Activated CD4-positive, alpha-beta memory T cell treated with anti-CD3 and anti-CD28 coated beads for 36 hours (primary cell): ENCODE measurements at places on chromosomes 5 and 9.

GRCh38 chr9:75797085-75797580 lies 93.3 kb upstream of the PCSK5 start:
- DNase-seq, result no peak

GRCh38 chr9:4850603-4851310 lies 58.0 kb downstream of the RCL1 start:
- no peak for DNase-seq

GRCh38 chr5:61496446-61496845 lies 164.4 kb downstream of the ZSWIM6 start:
- no peak for DNase-seq

- DNase-seq, result peak; percentile 19
Observed at GRCh38 chr9:96453625-96454024, 3.7 kb downstream of the HABP4 start.

- DNase-seq, result no peak
Observed at GRCh38 chr9:87950765-87951488, 23.4 kb downstream of the CDK20 start.

GRCh38 chr5:171478946-171479775 lies 59.7 kb downstream of the FGF18 start:
- DNase-seq, result no peak

GRCh38 chr5:1380011-1380817 lies 35.3 kb upstream of the CLPTM1L start:
- peak; percentile 64 for DNase-seq

GRCh38 chr9:125861405-125862058 lies 114.4 kb downstream of the PBX3 start:
- no peak for DNase-seq

GRCh38 chr5:73204332-73204731 lies 31.3 kb downstream of the TMEM174 start:
- no peak for DNase-seq

DNA sequence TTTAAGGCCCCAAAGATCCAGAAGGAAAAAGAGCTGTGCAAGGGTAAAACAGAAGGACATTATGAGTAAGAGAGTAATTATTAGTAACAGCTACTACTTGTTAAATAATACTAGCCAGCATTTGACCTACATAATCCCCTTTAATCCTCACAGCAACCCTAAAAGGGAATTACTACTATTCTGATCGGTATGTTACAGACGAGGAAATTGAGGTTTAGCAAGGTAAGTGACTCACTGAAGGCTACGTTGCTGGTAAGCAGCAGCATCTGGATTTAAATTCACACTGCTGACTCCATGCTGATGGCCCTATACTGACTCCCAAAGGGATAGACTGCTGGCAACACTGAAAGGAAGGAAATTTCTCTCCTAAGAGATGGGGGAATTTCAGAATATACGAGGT lies 3.7 kb upstream of the FSD1L start:
- no peak for DNase-seq

DNA sequence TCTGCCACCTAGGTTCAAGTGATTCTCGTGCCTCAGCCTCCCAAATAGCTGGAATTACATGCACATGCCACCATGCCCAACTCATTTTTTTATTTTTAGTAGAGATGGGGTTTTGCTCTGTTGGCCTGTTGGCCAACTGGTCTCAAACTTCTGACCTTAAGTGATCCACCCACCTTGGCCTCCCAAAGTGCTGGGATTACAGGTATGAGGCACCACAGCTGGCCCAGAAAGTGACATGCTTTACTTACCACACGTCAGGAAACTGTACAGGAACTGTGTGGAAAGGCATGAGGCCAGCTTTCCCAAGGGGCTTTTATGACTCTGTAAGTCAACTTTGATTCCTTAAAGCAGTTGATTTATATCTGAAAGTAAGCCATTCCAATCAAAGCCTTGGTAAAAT lies 25.0 kb downstream of the DNAJB5 start:
- no peak for DNase-seq

GRCh38 chr9:660227-660626 lies 181.3 kb upstream of the DMRT1 start:
- DNase-seq, result no peak

DNA sequence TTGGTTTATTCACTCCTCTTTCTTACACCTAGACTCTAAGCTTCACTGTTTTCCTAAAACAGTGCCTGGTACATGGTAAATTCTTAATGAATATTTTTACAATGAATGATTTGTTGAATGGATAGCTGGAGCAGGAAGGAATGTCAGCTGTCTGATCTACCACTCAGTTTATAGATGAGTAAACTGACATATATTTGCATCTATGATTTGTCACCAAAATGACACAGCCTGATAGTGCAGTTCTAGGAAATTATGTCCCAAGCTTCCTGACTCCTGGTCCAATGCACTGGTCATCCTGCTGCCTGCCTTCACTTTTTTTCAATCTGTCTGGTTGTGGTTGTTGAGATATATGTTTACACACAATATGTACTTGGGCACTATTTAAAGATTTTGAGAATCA lies 651.7 kb upstream of the WWC1 start:
- no peak for DNase-seq

GRCh38 chr9:81546489-81546888 lies 142.9 kb downstream of the TLE1 start:
- DNase-seq, result no peak

- DNase-seq, result no peak
Observed at GRCh38 chr5:106854922-106855321, 815.8 kb downstream of the EFNA5 start.

DNA sequence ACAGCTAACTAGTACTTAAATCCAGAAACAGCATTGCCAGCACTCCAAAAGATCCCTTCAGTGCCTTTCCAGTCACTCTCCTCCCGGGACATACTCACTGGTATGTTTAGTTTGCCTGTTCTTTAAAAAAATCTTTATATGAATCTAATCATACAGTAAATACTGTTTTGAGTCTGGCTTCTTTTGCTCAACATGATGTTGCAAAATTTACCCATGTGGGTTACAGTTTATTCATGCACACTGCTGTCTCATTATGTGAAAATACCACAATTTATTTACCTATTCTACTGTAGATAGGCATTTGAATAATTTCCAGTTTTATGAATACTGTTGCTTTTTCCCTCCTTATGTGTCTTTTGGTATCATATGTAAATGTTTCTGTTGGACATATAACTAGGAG lies 13.5 kb downstream of the NDFIP1 start:
- no peak for DNase-seq

- no peak for DNase-seq
Observed at GRCh38 chr5:4576908-4577307, 563.2 kb upstream of the ADAMTS16 start.

DNA sequence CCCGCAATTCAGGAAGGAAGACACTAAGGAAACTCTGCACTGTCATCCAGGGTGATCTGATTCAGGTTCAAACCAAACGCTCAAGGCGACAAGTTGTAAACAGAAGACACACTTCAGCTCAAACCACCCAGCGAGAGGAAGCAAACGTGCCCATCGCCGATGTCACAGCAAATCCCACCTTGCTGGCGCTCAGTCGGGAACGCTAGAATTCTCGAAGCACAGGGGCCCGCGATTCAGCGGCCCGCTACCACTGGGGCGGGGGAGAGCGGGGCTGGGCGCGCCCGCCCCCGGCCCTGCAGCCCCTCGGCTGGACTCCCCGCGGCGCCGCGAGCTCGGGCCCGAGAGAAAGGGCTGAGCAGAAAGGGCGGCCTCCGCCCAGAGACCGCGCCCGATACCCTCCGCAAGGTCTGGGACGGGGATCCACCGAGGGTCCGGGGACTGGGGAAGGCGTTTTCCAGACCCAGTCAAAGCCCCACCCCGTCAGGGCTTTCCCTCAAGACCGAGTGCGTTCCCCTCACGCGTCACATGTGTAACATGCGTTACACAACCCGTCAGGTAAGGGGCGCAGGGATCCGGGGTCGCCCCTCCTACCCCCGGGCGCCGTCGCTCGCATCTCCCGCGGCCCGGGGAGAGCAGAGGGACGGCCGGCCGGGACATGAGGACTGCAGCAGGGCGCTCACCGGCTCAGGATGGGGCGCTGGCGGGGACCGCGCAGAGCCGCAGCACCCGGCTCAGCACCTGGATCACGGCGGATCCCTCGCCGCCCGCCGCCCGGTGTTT lies 469 bp downstream of the AGTPBP1 start:
- peak; percentile 66 for DNase-seq

- no peak for DNase-seq
Observed at GRCh38 chr9:136059321-136059791, 35.7 kb downstream of the NACC2 start.

DNA sequence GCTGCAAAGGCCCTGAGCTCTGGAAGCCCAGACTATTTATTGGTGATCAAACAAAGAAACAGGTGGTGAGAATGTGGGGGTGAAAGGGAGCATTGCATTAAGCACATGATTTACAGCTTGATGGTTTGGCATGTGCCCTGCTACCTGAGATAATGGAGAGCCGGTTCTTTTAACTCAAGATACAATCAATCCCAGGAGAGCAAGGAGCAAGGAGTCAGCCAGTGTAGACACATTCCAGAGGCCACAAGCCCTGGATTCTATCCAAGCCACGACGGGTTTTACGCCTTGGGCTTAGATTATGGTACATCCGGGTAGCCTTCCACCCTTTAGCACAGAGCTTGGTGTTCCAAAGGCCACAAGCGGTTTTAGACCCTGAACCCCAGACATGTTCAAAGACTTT lies 292.2 kb downstream of the CYLC2 start:
- no peak for DNase-seq

- no peak for DNase-seq
Observed at GRCh38 chr9:78644359-78644758, 347.4 kb downstream of the PSAT1 start.

GRCh38 chr9:28792716-28793115 lies 1219.4 kb upstream of the C9orf72 start:
- DNase-seq, result no peak

DNA sequence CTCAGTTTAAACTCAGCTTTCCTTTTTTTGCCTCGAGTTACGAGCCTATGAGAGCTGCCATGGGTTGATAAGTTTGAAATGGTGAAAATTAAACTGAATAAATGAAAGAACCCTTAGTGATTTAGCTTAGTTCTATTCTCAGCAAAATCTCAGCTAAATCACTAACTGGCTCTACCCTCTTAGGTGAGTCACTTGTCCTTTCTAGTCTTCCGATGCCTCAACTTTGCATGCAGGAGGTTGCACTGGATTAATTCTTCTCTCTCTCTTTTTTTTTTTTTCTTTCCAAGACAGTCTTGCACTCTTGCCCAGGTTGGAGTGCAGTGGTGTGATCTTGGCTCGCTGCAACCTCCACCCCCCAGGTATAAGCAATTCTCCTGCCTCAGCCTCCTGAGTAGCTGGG lies 83.9 kb downstream of the PAPPA start:
- DNase-seq, result no peak

GRCh38 chr5:68233075-68233474 lies 17.5 kb downstream of the PIK3R1 start:
- no peak for DNase-seq

DNA sequence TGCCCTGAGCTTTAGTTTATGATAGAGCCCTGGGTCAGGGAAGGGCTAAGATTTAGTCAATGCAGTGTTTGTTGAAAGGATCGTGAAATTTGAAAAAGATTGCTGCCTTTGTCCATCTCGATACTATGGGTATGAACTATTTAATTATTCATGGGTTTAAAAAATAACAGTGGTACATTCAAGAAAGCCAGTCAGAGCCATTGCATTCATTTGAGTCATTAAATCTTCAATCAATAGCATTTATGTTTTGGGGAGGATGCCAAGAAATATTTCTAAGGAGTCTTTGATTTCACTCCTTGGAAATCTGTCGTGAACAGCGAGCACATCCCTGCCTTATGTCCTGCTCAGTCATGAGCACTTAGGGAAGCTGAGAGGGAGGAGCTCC lies 54.4 kb upstream of the LRRTM2 start:
- DNase-seq, result no peak

DNA sequence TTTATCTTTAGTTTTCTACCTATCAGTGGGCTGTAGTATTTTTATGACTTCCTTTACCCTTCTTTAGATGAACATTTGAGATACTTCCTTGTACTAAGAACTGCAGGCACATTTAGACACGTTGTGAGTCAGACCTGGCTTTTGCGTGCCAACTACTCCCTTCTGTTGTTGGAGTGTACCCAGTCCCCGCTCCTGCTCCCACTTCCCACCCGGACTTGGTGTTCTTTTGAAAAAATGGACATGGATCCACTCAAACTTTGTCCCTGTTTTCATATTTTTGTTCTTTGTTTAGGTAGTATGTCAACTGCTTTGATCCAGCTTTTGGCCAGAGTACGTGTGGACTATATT lies 60.7 kb downstream of the PARP8 start:
- DNase-seq, result peak; percentile 56

DNA sequence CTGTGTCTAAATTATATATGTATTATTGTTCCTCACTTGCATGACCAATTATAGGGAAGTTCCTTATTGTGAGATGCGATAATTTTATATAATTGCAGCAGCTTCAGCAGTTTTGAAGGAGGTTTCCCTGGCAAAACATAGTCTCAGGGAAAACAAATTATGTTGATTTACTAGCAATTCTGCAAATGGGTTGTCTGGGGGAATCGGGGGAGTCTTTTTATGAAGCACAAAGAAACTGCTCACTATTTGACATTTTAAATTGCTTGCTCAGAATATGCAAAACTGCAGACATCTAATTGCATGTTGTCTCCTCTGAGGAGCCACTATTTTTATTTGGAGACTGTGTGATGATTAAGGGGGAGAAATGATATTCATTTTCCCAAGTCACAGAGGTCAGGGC lies 361.6 kb downstream of the YTHDC2 start:
- no peak for DNase-seq

DNA sequence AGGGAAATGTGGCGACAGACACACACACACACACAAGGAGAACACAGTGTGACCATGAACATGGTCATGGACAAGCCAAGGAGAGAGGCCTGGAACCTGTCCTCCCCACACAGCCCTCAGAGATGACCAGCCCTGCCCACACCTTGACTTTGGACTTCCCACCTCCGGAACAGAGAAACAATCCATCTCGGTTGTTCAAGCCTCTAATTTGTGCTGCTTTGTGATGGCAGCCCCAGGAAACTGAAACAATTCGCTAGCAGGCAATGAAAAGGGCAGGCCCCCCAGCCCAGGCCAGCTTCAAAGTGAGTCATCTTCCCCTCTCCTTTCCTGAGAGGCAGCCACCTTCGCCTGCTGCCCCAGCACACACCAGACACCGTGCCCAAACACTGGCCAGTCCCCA lies 47.7 kb downstream of the NSUN2 start:
- no peak for DNase-seq

DNA sequence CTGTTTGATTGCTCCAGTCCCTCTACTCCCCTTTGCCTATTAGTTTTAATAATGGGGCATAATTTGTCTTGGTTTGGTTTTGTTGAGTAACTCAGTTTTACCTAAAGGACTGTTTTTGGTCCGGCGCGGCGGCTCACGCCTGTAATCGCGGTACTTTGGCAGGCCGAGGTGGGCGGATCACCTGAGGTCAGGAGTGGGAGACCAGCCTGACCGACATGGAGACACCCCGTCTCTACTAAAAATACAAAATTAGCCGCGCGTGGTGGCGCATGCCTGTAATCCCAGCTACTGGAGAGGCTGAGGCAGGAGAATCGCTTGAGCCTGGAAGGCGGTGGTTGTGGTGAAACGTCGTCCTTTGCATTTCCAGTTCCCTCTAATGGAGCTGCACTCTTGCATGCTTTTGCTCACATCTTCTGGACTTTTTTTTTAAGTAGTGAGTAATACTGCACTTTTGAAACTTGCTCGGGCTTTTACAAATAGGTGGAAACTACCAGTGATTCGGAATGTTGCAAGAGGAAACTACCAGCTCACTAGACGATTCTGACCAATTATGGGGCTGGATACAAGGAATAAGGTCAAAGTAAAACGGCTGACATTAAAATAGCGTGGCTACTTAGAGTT lies 721 bp upstream of the MAML1 start:
- DNase-seq, result peak; percentile 52

- no peak for DNase-seq
Observed at GRCh38 chr5:62496876-62497275, 81.7 kb upstream of the LRRC70 start.
